ENCODE measurements at places on chromosomes 5 and 9.

DNA sequence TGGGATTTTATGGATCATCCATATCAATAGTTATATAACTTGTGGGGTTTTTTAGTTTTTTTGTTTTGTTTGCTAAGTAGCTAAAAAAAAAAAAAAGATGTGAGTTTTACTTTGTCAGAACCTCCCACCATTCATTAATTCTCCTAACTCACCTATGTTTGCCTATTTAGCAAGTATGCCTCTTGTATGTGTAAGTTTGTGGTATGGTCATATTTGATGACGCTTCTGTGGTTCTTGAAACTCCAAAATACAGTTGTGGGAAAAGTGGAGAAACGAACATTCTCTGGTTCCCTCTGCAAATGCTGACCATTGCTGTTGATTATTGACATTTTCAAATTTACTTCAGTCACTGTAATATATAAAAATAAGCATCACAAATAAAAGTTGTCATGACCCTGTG lies 75.7 kb downstream of the PBX3 start:
- no peak for DNase-seq

DNA sequence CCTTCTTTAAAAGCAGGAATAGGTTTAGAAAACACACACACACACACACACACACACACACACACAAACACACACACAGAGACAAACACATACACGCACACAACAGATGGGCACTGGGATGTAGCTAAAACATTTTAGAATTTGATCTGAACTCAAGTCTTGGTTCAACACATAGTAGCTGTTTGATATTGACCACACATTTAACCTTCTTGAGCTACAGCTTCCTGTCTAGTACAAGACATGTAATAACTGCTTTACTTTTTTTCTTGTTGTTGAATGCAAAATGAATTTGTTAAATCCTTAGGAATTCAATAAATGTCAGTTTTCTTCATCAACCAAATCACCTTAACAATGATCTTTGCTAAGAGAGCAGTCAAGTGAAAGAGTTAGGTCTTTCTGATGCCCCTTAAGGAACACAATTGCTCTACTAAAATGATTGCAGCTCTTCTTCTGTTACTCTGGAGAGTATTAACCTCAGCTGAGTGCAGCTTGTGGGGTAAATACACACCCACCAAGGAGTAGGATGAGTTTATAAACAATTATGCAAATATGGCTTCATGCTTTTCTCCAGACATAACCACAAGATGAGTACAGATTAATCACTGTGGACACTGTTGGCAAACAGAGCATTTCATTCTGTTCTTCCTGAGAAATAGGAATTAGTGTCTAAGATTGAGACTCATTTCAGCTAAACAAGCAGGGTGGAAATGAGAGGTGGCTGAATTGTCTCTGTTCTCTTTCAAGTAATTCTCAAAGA lies 302.9 kb upstream of the PAPPA start:
- DNase-seq, result no peak

GRCh38 chr5:107618242-107618641 lies 52.5 kb downstream of the EFNA5 start:
- DNase-seq, result no peak

DNA sequence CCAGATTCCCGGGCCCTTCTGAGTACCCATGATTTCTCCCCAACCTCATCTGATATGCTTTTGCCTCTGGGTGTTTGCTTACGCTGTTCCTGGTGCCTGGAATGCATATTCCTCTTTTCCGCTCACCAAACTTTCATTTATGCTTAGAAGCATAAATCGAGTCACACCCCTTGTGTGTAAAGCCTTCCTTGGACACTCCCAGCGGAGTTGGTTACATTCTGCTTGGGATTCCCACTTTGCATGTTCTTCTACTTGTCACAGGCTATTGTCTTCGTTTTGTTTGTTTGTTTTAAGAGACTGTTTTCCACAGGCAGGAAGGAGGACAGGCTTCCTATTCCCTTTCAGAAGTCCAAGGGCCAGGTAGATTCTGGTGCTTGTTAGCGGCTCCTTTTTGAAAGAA lies 76.5 kb downstream of the SEC61B start:
- DNase-seq, result no peak

GRCh38 chr5:122155546-122155945 lies 26.2 kb downstream of the ZNF474 start:
- DNase-seq, result no peak

DNA sequence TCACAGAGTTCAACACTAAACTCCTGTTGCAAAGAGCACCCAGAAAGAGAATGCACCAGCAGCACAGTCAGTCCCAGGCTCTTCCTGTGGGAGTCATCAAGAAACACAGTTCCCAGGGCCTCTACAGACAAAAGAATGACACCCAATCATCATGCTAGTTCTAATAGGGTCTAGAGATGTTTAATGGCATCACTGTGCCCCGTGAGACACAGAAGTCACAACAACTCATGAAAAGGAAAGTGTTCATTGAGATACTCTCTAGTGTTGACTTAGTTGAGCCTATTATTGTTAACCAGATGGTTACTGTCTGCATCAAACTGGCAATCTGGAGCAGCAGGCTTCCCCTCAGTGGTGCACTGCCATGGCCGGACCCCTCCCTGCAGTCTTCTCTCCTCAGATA lies 1.6 kb downstream of the KLHL3 start:
- no peak for DNase-seq

GRCh38 chr5:179281694-179282093 lies 63.6 kb downstream of the ADAMTS2 start:
- no peak for DNase-seq

DNA sequence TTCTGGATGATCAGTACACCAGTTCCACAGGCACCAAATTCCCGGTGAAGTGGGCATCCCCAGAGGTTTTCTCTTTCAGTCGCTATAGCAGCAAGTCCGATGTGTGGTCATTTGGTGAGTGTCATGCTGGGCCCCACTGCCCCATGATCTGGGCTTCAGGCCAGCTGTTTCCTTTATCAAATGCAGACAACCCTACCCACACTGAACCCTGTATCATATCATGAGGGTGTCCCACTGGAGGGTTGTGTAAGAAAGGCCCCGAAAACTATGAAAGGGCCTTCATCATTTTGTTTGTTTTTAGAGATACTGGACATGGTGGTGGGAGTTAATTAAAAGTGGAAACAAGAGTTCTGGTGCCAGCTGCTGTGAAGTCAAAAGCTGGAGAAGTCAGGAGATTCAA lies 20.0 kb upstream of the CYFIP2 start:
- DNase-seq, result no peak

DNA sequence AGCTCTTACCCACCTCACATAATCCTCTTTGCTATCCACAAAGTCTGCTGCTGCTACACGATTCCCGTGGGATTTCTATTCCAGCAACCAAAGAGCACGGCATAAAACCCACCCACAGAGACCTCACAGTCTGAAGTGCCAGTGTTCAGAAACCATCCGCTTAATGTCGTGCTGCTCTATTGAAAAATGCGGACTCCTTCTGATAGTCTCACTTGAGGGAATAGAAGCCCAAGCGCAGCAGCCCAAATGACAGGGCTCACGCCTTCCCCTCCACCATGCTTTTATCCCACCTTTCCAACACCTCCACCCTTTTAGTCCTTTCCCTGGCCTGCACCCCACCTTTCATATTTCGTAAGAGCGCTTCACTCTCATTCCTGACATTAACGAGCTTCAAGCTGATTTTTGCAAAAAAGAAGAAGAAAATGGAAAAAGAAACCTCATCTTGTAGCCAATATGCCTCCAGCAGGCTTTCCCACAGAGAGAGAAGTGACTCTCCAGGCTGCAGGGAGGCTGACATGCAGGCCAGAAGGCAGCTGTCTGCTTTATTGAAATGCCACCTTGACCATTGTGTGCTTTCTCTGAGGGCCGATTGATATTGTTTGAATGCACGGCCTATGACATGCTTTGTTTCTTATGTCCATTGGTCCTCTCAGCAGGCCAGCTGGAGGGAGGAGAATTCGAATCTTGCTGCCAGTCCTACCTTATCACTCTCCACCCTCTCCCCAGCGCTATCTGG lies 70.6 kb upstream of the PCSK1 start:
- no peak for DNase-seq

GRCh38 chr5:178384816-178385495 lies 152.4 kb upstream of the PHYKPL start:
- DNase-seq, result no peak

GRCh38 chr5:111229221-111229835 lies 5.1 kb downstream of the CAMK4 start:
- DNase-seq, result no peak

- DNase-seq, result no peak
Measured at GRCh38 chr5:170917113-170917512, 55.3 kb downstream of the RANBP17 start.

DNA sequence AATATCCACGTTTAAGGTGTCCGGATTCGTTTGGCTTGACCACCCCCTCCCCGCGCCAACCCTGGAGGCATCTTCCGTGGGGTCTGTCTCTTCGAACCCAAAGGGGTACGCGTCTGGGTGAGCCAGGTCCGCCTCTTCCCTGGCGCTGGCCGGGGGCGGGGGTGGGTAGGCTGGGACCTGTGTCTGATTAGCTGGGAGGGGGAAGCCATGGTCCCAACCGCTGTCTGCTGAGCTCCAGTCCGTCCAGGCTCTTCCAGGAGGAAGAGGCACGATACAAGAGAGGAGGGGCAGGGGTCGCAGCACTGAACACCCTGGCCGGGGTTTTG lies at the start of gene LVRN:
Gene LVRN (plus strand): TSS at position 237 of the 326 bp plus-strand sequence. CDS start 143 bp downstream, outside the sequence.
- no peak for DNase-seq

- no peak for DNase-seq
Measured at GRCh38 chr9:69016191-69017096, 2.5 kb upstream of the PRKACG start.

DNA sequence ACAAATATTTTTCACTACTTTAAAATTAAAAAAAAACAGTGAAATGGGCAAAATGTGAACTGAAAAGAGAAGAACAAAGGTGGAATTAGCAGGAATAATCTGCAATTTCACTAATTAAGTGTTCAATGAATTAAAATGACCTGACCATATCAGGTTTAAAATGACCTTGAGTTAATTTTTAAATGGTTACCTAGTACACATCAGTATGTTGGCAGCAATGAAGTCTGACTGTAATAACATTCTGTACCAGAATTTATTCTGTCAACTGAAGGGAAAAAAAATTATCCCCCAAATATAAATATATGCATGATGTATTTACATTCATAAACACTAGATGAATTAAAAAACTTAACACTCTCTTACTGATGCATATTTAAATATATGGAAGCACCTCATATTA lies 165.6 kb downstream of the RFX3 start:
- no peak for DNase-seq

- DNase-seq, result no peak
Measured at GRCh38 chr9:12069366-12069765, 623.8 kb upstream of the TYRP1 start.

DNA sequence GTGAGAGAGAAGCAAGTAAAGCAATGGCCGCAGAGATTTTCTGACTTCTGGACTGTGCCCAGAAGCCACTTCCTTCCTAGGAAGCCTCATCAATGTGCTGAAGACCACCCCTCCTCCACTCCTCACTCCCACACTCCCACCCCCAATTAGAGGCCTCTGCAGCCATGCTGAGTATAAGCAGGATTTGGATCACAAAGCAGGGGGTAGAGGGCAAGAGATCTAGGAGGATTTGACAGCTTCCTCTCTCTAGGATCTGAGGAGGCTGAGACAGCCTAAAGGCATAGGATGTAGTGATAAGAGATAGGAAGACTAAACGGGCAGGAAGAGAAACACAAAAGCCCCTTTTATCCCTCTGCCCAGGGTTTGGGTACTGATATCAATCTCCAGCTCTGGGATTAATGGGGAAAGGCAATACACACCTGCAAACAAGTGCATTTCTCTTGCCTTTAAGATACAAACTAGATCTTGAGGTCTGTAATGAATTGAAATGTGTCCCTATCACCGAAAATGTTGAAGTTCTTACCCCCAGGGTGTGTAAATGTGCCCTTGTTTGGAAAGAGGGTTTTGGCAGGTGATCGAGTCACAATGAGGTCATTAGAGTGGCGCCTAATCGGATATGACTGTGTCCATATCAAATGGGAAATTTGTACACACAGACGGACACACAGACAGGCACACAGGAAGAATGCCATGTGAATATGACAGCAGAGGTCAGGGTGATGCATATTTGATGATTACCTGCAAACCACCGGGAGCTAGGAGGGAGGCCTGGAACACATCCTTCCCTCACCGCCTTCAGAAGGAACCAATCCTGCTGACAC lies 28.5 kb downstream of the KCNV2 start:
- DNase-seq, result no peak

DNA sequence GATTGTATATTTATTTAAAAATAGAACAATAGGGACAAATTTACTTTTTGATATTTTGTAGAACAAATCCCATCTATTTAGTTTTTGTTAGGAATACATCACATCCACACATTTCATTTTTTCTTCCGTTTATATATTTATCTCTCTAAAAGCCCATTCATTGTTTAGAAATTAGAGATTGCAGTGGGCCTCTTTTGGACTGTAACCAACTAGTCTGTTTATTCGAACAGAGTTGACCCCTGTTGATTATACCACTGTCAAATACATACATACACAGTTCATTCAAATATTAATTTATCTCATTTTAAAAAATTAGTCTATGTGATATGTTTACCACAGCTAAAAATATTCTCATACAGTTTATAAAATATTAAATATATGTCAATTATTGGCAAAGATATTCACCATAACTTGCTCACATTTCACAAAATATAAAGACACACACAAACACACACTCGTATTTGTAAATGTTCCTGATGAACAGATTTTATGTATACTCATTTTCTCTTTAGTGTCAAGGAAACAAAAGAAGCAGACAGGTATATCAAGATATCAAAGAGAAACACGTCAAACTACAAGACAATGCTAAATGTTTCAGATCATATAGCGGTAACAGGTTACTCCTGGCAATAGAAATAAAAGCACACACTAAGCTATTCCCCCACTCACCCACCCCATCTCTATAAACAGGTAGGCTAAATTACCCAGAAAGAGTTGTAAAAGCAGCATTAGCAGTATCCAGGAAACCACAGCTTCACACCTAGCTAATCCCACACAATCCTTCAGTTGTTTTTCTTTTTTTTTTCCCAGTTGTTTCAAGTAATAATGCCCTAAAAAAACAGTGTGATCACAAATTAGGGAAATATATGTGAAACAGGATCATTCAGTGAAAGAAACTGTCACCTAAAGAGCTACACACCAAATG lies 283.9 kb downstream of the ADAMTS6 start:
- no peak for DNase-seq

- DNase-seq, result no peak
Measured at GRCh38 chr9:113622600-113623400, 159.3 kb downstream of the RGS3 start.

GRCh38 chr5:52799358-52799982 lies 11.8 kb downstream of the ITGA1 start:
- no peak for DNase-seq

- no peak for DNase-seq
Measured at GRCh38 chr9:136306211-136307208, 2.6 kb upstream of the CCDC187 start.

GRCh38 chr5:153676406-153676805 lies 185.9 kb downstream of the GRIA1 start:
- DNase-seq, result no peak

DNA sequence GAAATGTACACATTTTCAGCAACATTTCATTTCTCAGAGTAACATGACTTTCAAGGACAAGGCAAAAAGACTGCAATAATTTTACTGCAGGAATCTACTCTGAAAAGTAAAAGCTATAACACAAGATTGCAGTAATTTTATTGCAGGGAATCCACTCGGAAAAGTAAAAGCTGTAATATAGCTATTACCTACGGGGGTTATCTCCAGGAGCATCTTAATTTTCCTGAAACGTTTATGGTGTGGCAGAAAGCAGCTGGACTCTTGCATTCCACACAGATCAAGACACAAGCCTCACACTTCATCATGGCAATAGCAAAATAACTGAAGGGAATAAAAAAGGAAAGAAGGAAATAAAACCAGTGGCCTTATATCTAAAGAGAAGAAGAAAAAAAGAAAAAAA lies 171.2 kb downstream of the TSSK1B start:
- no peak for DNase-seq

Data from effector memory CD8-positive, alpha-beta T cell (primary cell).